ENCODE measurements at places on chromosomes 1 and 21.
A peak's percentile ranks its signal among the peaks of the same experiment; 100 is the strongest.

DNA sequence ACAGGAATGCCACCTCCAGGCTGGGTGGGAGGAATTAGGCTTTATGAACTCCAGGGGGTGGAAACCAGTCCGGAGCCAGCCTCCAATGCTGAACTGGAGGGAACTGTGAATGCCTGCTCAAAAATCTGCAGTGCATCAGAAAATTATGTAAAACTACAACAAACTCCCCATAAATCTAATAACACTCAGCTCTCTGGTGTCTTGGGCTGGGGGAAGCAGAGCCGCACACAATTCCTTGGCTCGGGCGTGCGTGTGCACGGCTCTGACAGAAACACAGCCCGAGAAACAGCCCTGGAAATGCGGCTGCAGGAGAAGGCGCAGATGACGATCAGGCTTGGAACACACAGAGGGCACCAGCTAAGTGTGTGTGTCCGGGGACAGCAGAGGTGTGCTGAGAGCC, 127.6 kb upstream of the VAMP3 start:
- no peak for DNase-seq

GRCh38 chr21:31203431-31204054, 140.5 kb downstream of the TIAM1 start:
- no peak for DNase-seq

- no peak for DNase-seq
These were observed 951 bp downstream of the GGPS1 start for GRCh38 chr1:235329139-235329902.

- no peak for DNase-seq
These were observed 15.7 kb upstream of the ACBD3 start for GRCh38 chr1:226202246-226202645.

GRCh38 chr1:6743189-6744101, 41.8 kb upstream of the CAMTA1 start:
- no peak for DNase-seq

DNA sequence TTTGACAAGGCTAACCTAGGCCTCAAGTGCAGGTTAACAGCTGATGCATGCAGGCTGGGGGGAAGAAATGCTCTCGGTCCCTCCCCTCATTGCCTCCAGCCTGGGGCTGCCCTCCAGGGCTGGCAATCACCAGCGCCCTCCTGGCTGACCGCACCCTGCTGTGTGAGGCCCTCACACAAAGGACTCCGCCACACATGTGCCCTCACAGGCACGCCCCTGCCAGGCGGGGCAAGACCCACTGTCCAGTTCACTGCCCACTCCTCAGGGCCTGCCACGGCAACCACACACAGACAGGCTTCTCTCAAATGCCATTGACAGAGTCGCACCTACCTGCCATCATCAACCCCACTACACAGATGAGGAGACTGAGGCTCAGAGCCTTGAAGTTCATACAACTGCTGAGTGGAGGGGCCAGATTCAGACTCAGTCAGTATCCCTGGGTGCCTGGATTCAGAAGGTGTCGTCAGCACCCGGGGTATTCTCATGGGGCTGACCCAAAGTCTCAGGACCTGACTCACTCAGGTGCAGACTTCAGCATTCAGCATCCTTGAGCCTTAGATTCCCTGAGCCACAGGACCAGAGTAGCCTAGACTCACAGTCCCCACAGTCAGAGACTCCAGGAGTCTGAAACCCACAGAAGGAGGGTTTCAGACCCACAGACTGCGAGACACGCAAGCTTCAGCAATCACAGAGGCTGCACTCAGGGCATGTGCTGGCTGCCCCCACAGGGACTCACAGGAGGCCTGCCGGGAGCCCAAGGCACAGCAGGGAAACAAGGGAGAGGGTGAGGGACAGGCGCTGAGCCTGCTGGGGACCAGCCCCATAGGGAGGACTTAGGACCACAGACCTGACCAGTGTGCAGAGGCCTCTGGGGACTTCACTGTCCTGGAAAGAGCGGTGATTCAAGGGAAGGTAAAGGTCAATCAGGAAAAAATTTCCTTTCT, 458.0 kb downstream of the MATN1 start:
- no peak for DNase-seq

GRCh38 chr1:56336982-56337381, 242.4 kb downstream of the PLPP3 start:
- DNase-seq: no peak

- no peak for DNase-seq
These were observed 34.2 kb downstream of the AK5 start for GRCh38 chr1:77316006-77316405.

GRCh38 chr1:102942324-102942723, 166.0 kb downstream of the COL11A1 start:
- no peak for DNase-seq

DNA sequence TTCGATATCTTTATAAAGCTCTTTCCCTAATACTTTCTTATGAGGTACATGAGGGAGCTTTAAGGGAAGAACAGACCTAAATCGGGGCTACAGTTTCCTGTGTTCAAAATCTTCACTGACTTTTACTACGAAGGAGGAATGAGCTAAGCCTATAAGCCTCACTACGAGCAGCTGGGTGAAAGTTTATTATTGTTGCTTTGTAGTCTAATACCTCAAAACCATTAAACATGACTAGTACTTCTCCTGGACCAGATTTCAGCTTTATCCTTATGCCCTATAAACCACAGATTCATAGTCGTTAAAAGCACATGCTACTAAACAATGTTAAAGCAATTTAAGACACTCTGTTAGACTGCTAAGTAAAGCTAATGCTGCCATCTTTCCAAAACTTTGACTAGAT, 30.2 kb downstream of the NDC1 start:
- no peak for DNase-seq

- no peak for DNase-seq
These were observed 265.0 kb downstream of the NPHP4 start for GRCh38 chr1:5727191-5727590.

GRCh38 chr1:64898107-64898861, 68.1 kb downstream of the JAK1 start:
- DNase-seq: no peak

- no peak for DNase-seq
These were observed 60.4 kb downstream of the UBE2U start for GRCh38 chr1:64263856-64264255.

DNA sequence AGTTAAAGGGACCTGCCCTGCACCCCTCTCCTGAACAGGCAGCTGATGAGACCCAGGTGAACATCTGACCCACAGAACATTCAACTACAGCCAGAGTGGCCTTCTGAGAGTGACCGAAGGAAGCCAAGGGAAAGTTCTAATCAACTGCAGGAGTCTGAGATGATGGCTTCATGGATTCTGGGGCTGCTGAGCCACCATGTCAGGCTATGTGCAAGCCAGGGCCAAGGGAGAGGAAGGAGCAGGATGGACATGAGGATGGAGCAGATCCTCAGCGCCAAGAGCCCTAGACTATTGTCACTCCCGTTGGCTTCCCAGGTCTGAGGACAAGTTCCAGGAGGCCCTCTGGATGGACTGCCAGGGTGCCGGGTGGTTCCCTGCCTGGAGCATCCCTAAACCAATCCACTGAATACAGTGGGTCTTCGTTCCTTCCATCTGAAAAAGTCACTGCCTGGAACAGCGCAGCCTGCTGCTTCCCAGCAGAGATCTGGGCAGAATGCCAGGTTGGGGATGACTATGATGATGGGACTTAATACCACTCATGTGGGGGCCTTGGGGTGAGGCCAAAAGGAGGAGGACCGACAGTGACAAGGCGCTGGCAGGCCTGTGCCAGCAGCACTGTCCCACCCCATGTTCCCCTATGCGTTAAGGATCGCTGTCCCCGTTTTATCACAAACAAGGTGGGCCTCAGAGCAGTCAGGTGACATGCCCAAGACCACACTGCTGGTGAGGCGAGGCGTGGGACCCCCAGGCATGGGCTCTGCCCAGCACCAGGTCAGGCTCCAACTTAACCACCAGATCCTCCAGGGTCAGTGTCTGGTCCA, 19.8 kb downstream of the SPOCD1 start:
- no peak for DNase-seq

GRCh38 chr1:115624859-115625258, 16.9 kb upstream of the VANGL1 start:
- no peak for DNase-seq

DNA sequence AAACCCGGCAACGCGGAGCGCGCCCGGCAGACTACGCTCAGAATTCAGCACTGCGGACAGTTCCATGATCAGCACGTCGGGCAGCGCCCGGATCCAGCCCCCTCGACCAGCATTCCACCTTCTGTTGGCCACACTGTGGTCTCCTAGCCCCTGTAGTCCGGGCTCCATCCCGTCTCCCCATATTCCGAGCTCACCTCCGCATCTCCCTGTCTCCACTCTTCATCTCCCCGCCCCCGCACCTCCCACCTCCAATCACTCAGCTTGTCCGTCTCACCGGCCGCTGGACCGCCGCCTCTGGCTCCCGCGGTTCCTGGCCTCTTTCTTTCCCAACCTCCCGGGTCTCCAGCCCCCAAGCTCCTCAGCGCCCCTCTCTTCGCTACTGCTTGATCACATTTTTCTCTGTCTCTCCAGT, 500 bp downstream of the EPHA10 start:
- peak; percentile 26 for DNase-seq

DNA sequence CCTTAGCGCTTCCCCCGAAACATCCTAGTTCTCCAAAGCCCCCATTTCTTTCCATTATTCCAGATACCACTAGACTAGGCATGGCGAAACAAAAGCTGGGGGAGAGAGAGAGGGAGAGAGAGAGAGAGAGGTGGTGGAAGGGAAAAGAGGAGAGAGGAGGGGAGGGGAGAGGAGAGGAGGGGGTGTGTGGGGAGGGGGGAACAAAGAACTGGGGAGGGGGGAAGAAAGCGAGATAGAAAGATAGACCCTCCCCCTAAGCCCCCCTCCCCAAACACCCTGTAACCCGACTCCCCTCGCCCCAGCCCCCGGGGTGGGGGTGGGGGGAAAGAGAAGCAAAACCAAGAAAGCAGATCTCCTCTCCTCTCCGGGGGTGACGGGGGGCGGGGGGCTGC, 352 bp downstream of the MEX3A start:
- DNase-seq: no peak

DNA sequence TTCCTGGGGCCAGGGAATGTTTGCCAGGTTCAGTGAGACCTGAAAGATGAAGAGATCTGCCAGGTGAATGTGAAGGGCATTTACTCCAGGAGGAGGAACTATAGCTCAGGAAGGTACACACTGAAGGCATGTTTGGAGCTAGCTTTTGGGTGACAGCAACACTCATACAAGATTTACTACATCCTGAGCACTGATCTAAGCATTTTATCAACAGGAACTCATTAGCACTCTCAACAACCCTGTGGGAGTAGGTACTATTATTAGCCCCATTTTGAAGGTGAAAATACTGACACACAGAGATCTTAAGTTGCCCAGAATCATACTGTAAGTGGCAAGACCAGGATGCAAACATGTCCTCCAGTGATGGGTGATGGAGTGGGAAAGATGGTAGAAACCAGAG, 6.7 kb downstream of the GADD45A start:
- no peak for DNase-seq

DNA sequence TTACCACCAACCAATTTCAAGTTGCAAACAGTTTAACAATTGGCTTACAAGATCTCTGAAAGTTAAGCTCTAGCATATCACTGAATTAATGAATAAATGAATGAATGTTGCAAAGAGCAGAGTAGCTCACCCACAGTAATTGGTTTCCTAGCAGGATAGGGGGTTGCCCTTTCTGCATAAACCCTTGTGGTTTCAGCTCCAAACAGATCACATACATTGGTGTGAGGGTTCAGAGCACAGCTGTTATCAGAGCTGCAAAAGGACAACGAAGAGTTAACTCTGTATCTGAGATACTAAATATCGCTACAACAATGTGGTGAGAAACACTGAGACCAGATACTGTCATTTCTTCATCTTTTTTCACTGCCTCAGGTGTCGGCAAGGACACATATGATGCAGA, 46.6 kb downstream of the NTNG1 start:
- DNase-seq: no peak

DNA sequence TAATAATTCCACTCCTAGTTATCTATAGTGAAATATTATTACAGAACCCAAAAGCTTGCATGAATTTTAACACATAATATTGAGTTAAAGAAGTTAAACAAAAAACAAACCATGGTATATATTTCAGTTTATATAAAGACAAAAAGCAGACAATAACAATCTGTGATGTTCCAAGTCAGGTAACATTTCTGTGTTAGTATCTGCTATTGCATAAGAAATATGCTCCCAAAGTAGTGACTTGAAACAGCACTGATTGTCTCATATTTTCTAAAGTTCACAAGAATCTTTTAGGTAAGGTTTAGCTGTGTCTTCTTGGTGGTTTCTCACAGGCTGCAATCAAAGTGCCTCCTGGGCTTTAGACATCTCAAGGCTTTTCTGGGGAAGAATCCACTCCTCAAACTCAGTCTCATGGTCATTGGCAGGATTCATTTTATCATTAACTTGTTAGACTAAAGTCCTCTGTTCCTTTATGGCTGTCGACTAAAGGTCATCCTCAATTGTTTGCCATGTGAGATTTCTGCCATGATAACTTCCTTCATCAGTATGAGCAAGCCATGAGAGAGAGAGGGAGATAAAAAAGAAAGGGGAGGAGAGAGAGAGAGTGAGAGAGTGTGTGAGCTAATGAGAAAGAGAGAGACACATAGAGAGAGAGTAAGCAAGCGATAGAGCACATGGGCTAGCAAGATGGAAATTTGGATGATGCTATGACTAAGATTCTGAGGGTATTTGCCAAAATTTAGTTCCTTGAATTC, 19.9 kb downstream of the GBP1 start:
- no peak for DNase-seq

GRCh38 chr1:20476265-20477038, 9.6 kb downstream of the CAMK2N1 start:
- DNase-seq: no peak

- DNase-seq: no peak
These were observed 16.9 kb upstream of the RPF1 start for GRCh38 chr1:84462118-84462517.

DNA sequence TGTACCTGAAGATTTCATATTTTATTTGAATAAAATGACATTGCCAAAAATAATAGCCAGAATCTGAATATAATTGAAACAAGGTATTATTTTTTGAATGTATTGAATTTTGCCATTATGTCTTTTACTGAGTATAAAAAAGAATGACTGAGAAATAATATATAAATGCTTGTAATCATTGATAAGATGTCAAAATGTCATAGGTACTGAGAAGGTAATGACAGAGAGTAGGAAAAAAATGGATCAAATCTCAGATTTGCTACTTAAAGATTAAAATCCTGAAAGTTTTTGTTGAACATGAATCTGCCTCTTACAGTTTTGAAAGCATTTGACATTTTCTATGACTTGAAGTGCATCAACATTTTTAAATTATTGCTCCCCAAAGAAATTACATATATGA, 1069.9 kb upstream of the ADGRL4 start:
- no peak for DNase-seq

DNA sequence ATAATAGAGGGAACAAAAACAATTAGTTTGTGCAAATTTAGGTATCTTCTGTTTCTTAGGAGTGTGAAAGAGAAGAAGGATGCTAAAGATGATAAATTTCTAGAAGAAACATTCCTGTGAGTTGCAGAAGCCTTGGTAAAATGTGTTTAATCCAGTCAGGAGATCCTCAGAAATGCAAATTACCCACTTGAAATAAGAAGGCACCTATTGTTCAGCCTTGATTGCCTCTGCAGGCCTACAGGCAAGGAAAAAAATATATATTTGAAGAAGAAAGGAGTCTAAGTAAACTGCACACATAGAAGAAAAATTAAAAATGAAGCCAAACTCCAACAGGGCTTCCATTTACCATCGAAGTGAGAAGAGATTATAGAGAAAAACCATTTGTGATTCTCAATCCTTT, 51.0 kb upstream of the LHX8 start:
- no peak for DNase-seq
